ENCODE measurements at places on chromosomes 11 and 22.

DNA sequence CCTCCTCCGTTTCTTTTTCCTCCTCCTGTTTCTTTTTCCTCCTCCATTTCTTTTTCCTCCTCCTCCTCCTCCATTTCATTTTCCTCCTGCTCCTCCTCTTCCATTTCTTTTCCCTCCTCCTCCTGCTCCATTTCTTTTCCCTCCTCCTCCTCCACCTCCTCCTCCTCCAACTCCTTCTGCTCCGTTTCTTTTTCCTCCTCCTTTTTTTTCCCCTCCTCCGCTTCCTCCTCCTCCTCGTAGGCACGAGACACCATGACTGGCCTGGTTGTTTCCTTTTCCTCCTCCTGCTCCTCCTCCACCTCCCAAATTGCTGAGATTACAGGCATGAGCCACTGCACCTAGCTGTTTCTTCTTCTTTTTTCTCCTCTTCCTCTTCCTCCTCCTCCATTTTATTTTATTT is 25.6 kb upstream of the DRICH1 start:
- DNase-seq = no peak

DNA sequence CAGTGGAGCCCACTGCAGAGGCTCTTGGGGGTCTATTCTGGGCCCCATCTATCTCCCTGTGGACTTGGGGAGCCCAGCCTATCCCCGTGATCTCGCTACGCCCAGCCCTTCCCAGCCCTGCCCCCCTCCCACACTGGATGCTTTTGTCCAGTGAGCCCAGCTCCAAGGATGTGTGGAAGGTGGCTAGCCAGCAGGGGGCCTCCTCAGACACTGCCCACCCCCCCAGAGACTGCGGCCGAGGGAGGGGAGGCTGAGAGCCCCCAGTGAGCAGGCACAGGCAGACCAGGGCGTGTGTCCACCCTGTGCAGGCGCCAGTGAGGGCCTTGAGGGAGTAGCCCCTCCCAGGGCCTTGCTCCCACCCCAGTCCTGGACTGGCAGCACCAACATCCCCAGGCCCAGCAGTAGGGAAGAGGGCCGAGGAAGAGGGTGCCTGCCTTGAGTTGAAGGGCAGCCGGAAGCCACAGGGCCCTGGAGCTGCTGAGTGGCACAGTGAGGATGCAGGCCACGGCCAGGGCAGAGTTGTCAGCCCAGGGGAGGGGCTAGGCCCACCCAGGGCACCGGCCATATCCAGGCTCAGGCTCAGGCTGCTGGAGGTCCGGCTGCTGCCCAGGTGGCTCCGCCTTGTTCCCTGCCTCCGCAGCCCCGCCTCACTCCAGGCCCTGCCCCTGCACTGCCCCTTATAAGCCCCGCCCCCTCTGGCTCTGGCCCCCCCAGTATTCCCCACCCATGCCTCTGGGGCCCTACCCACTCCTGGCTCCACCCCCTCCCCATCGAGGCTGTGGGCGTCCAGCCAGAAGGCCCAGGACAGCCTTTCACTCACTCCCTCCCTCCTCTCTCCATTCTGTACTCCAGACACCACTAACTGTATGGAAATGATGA is 28.0 kb downstream of the MOB2 start:
- peak; percentile 60 for DNase-seq

- peak; percentile 81 for DNase-seq
Observed at GRCh38 chr11:63871962-63872799, 33.3 kb downstream of the MARK2 start.

DNA sequence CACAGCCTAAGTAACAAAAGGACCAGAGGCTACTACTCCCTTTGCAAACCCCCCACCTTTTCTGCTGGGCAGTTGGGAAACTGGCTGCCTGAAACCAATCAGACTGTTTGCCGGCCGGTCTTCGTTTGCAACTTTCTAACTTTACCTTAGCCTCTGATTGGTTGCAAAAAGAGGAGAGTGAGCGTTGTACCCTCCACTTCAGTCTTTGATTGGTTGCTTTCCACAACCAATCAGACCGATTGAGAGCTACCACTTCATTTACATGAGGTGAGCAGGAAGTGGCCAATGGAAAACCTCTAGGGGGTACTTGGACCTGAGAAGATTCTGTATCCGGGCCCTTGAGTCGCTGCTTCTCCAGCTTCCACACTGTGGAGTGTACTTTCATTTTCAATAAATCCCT is 18.8 kb upstream of the CLNS1A start:
- no peak for DNase-seq
